ENCODE measurements at places on chromosomes 16 and 17.

GRCh38 chr17:58811290-58811689 lies 55.6 kb downstream of the PPM1E start:
- no peak for DNase-seq

DNA sequence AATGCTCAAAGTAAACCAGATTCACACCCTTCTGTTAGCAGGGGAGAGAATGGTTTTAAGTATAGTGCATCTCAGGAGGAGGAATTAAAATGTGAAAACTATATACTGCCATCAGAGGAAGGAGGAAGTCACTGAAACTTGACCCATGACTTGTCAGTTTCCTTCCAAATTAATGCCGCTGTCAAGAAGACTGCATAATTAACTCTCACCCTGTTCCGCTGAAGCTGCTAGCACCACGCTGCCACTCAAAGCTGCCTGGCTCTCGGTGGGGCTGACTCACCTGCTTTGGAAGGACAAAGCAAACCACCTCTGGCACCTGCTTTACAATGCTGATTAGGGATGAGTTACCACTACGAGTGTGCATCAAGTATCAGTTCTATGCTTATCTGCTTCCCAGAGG lies 37.8 kb upstream of the ULK2 start:
- no peak for DNase-seq

- no peak for DNase-seq
Measured at GRCh38 chr17:17666111-17666714, 15.0 kb upstream of the RAI1 start.

DNA sequence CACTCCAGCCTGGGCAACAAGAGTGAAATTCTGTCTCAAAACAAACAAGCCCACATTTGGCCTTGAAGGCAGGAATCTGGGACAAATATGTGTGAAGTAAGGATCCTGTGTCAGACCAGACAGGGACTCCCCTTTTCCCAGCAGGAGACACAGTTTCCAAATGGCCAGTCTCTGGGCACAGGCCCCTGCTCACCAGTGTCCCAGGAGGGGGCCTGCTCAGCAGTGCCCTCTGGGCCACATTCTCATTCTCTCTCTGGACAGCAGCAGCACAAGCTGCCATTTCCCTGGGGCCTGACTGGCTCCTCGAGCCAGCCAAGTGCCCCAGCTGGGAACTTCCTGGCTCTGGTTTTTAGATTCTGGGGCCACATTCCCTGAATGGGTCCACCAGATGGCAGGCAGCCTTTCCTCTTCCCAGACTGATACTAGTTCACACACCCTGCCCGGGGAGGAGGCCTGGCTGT lies 11.7 kb upstream of the MNT start:
- no peak for DNase-seq

GRCh38 chr17:4815043-4815675 lies 8.2 kb downstream of the PLD2 start:
- DNase-seq: no peak

DNA sequence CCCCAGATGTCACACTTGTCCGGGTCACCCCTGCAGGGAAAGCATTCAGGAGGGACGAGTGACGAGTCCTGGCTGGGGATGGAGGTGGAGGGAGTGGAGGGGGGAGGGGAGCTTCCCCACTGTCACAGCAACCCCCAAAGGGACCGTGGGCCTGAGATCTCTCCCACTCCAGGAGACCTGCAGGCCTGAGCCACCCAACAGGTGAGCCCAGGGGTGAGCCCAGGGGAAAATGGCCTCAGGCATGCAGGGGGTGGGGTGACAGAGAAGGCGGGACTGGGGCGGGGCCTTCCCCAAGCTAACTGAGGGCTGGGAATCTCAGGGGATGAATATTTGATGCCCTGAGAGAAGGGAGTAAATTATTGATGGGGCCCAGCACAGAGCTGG lies 2.4 kb downstream of the USH1G start:
- DNase-seq: no peak

GRCh38 chr17:81412490-81413093 lies 17.3 kb downstream of the BAHCC1 start:
- no peak for DNase-seq

- no peak for DNase-seq
Measured at GRCh38 chr16:88208112-88208511, 174.6 kb upstream of the ZNF469 start.

- DNase-seq: no peak
Measured at GRCh38 chr17:9151091-9151490, 129.8 kb downstream of the NTN1 start.

GRCh38 chr17:79301469-79301868 lies 226.8 kb downstream of the ENGASE start:
- DNase-seq: no peak

DNA sequence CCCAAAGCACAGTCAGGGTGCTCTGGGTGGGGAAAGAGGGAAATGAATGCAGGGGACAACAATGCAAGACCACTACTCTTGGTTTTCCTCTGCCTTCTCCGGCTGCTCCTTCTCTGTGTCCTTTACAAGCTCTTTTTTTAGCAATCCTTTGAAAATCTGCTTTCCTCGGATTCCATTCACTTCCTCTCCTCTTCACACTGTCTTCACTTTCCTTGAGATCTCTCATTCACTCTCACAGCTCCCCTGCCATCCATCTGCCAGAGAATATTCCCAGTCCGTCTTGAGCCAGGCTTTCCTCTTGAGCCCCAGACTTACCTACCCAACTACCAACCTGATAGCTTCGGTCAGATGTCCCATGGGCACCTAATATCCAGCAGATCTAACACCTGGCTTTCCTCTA lies 11.0 kb upstream of the SPOP start:
- DNase-seq: no peak

DNA sequence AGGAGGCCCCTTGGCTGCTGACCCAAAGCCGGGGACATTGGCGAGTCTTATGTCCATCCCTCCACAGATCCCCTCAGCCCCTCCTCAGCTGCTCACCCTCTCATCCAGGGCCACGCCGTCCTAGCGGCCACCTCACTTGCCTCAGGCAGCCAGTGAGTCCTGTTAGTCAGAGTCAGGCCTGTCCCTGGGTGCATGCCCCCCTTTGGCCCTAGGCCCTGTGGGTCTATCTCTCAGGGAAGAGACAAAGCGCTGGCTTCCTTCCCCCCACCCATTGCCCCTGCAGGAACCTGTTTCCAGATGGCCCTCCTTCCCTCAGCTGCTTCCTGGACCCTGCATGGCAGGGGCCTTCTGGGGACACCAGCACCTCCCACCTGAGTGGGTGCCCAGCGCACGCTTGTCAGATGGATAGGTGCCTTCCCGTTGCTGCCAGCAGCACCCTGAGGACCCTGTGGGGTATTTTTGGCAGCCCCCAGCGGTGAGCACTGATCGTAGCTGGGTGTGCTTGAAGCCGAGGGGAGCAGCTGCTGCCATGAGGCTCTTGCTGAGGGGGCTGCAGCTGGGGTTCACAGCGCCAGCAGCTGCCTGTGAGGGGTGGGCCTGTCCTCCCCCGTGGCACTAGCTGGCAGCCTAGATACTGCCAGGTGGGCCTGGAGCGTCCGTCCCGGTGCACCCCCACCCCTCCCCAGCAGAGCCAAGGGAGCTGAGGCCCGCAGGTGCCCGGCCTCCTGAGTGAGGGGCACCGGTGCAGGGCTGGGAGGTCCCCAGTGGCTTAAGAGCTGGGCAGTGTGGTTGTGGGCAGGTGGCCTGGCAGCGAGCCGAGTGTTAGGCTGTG lies 8.4 kb downstream of the DBNDD1 start:
- DNase-seq: no peak

- no peak for DNase-seq
Measured at GRCh38 chr17:66373944-66374817, 71.8 kb downstream of the PRKCA start.

DNA sequence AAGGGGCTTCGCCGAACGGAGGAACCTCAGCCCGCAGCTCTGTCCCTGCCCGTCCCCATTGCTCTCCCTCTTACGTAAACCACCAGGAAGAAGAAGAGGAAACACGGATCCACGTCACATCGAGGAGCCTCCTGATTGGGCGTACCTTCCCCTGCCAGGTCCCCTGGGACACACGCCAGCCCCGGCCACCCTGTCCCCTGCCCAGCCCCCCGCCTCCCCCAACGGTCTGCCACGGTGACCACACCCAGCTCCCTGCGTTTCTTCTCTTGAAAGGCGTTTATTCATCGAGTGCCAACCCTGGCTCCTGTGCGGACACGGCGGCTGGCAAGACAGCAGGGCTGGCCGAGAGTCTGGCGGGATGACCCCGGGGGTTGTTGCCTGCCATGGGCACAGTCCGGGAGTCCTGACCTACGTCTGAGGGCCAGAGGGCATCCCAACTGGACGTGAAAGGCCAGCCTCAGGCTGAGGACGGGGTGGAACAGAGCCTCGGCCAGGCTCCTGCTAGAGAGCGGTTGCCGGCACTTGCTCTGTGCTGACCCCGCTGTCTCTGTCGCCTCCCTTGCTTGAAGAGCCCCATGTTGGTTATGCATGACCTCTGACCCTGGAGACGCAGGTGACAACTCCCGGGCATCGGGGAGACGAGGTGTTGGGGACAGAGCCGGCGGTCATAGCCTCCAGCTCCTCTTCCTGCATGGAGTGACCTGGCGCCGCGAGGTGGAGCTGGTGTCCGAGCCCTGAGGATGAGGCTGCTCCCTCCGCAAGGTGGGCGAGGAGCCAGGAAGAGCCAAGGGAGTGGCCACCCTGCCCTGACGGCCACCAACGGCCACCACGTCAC lies 40.5 kb upstream of the ACSF3 start:
- DNase-seq: no peak

All from coronary artery (tissue), 2 donors.